A549 (cell line): ENCODE measurements at places on chromosomes 2 and 18. TPM values are rescaled to one million over a fixed set of nuclear protein-coding genes. Genes with fewer than 3 reads are reported as not detected.

Gene KIF1A
- polyA plus RNA-seq, result 0.26 to 0.35 TPM (median 0.28 TPM) in 3 replicates

Gene SLC5A7
- not detected in 3 replicates for polyA plus RNA-seq

Gene KCNF1
- polyA plus RNA-seq, result 3.7 to 4.2 TPM (median 4.0 TPM) in 3 replicates

Gene NT5DC4
- polyA plus RNA-seq, result not detected in 3 replicates

Gene CYP27C1
- 3.0 to 5.5 TPM (median 4.6 TPM) in 3 replicates for polyA plus RNA-seq

Gene AOX1
- polyA plus RNA-seq, result 4.8 to 6.6 TPM (median 5.4 TPM) in 3 replicates
